NCI-H1048 (cell line): ENCODE measurements at places on chromosomes 1 and 21.
A peak's percentile ranks its signal among the peaks of the same experiment; 100 is the strongest.

DNA sequence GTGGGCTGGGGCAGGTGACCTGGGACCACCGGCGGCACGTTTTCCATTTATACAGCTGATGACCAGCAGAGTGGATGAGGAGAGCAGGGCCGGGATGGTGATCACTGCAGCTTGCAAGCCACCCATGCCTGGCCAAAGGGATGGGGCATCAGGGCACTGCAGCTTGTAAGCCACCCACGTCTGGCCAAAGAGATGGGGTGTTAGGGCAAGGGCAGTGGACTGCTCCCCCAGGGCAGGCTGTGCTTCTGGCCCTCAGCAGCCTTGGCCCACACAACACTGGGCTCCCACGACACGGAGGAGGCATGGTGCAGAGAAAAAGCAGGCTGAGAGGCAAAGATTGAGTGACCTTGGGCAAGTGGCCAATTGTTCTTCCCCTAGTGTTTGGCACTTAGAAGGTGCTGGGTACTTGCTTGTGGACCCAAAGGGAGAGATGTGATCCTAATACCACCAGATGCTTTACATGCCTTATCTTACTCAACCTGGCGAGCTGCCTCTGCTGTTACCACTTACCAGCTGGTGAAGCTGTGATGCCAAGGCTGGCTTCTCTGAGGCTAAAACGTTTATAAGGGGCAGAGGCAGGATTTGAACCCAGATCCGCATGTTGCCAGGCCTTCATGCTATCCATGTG, 48.3 kb downstream of the TRIM62 start:
- DNase-seq, result no peak

DNA sequence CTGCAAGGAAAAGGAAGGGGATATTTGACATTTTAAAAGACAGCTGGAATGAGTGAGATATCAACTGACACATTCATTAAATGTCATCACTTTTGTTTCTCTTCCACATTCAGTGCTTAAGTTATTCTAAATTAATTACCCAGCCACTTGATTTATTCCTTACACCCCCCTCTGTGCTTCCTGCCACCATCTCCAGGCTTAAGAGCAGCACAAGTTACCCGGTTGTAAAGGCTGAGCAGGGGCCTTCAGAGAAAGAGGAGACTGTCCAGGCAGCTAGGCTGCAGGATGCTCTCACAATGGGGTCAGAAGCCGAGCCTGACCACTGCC, 71.4 kb downstream of the SYT6 start:
- DNase-seq, result no peak

DNA sequence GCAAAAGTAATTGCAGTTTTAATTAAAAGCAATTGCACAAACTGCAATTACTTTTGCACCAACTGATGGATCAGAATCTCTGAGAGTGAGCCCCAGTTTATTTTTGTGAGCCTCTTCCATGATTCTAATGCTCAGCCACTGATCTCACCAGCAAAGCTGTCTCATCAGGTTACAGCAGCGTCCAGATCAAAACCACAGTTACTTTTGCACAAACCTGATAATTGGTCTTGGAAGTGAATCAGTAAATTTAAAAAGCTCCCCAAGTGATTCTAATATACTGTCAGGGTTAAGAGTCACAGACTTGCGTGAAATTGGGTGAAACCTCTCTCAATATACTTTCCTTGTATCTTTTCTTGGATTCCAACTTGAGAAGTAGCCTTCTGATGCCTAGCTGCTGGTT, 13.5 kb upstream of the CR2 start:
- no peak for DNase-seq

DNA sequence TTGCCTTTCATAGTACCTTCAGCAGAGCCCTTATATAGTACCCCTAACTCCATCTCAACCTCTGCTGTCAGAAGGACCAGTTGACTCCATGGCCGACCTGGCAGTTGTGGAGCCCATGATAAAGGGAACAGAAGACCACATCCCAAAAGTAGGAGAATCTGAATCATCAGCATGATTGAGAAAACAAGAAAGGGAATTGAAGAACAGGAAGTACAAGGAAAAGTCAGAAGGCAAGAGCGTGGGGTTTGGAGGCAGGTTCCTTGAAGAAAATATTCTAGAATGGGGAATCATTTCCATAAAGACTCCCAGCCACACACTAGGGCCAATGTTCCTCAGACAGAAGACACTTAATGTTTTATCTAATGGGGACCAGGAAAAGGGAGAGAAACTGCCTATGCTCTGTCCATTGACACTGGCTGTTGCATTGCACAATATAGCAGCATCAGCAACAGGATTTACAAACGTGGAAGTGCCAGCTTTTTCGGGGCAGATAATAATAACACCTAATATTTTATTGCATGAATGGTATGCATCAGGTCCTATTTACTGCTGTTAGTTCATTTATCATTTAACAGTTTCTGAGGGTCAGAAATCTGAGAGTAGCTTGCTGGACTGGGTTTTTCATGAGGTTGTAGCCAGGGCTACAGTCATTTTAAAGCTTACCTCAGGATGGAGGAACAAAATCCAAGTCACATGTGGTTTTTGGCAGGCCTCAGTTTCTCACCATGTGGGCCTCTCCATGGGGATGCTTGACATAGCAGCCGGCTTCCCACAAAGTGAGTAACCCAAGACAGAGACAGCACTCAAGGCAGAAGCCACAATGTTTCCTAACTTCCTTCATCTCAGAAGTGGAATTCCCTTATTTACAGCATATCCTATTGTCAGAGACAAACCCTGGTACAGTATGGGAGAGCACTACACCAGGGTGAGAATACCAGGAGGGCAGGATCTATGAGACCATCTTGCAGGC, 483.4 kb downstream of the PLPP3 start:
- no peak for DNase-seq

GRCh38 chr1:57986432-57986831, 560.1 kb downstream of the OMA1 start:
- DNase-seq, result no peak

- no peak for DNase-seq
Measured at GRCh38 chr1:25702101-25702775, 85.6 kb downstream of the MAN1C1 start.

GRCh38 chr1:35202048-35202719, 9.2 kb upstream of the SFPQ start:
- DNase-seq, result peak; percentile 21

GRCh38 chr1:182122913-182123260, 61.4 kb upstream of the ZNF648 start:
- DNase-seq, result no peak

DNA sequence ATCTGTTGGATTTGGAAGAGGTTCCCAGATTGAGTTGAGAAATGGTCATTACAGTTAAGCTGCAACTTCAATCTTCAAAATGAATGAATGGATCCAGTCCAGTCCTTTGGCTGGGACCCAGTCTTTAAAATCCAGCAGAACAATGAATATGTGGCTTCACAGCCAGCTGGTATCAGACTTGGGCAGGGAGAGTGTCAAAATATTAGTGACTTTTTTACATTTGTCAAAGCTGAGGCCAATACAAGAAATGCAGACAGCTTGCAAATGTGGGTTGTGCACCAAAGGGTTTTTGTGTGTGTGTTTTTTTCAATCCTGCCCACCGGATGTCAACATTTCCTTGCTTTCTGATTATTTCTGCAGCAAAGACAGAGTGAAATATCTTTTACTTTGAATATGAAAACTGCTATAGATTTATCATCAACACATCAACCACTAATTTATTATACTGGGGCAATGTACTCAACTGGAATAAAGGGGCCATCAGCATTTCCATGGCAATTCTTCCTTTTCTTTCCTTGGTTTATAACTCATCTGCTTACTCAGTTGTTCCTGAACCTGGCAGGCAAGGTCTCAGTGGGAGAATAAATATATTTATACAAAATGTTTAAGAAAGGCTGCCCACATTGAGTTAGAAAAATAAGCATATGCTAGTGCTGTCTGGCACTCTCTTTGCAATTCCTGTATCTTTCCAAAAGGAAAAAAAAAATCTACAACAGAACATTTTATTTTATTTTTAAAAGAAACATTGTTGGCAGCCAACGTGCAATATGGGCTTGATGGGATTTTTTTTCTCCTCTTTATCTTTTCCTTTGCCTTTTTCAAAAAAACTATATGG, 491.6 kb upstream of the C1orf87 start:
- no peak for DNase-seq

DNA sequence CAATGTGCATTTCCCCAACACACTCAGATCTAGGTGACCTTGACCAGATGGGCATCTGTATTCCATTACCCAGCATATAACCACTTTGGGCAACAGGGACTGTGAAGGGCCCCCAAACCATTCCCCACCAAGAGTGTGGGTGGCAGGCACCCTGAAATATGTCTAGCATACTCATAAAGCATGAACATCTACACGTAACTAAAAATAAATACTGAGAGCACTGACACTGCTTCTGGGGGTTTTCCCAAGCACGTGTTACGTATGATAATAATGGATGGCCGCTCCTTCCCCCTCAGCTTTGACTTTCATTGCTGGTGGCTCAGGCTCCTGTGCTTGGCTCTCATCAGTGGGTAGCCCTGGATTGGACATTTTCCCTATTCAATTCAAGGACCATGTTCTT, 39.1 kb downstream of the IGSF3 start:
- DNase-seq, result no peak

GRCh38 chr1:21340230-21340945, 50.1 kb upstream of the ECE1 start:
- no peak for DNase-seq
